ENCODE measurements at places on chromosomes 2 and 18.
A peak's percentile ranks its signal among the peaks of the same experiment; 100 is the strongest.

GRCh38 chr2:237471438-237472186, 15.4 kb upstream of the MLPH start:
- peaks cover 21% of the 10 kb centered on the region for H3K4me1 ChIP-seq
- no peaks in the 10 kb centered on the region for H3K36me3 ChIP-seq
- no peak overlapping the region for H3K27ac ChIP-seq
- H3K27me3 ChIP-seq, result peaks cover 7% of the 10 kb centered on the region

- DNase-seq, result no peak
- no peak overlapping the region for H3K4me3 ChIP-seq
- H3K36me3 ChIP-seq, result peaks cover 46% of the 10 kb centered on the region
- H3K27me3 ChIP-seq, result no peaks in the 10 kb centered on the region
- H3K27ac ChIP-seq, result no peak overlapping the region
Observed at GRCh38 chr2:10597956-10598355, 91.8 kb downstream of the NOL10 start.

DNA sequence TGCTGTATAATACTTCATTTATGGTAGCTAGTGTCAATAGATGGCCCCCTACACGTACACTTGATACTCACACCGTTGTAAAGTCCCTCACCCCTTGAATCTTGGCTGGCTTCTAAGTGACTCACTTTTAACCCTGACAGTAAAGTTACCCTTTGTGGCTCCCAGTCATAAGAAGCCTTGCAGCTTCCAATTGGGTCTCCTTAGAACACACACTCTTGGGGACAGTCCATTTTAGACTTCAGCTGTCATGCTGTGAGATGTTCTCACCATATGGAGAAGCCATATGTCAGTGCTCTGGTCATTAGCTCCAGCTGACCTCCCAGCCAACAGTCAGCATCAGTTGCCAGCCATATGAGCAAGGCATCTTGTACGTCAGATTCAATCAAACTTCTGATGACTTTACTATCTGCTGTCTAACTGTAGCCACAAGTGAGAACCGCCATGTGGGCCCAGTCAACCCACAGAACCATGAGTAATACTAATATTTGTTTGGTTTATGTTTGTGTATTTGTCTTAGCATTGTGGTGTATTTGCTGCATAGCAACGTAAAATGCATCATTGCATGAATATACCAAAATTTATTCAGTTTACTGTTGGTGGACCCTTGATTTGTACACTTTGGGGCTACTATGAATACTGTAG, 68.3 kb downstream of the PTPN4 start:
- H3K27me3 ChIP-seq, result no peaks in the 10 kb centered on the region
- H3K4me3 ChIP-seq, result no peak overlapping the region
- no peak overlapping the region for H3K27ac ChIP-seq
- DNase-seq, result peak; percentile 36
- H3K36me3 ChIP-seq, result peaks cover 22% of the 10 kb centered on the region

- no peak overlapping the region for H3K27ac ChIP-seq
- H3K27me3 ChIP-seq, result no peaks in the 10 kb centered on the region
- no peaks in the 10 kb centered on the region for H3K4me1 ChIP-seq
- DNase-seq, result no peak
- no peak overlapping the region for H3K4me3 ChIP-seq
Observed at GRCh38 chr2:132407784-132408183, 8.8 kb upstream of the GPR39 start.

DNA sequence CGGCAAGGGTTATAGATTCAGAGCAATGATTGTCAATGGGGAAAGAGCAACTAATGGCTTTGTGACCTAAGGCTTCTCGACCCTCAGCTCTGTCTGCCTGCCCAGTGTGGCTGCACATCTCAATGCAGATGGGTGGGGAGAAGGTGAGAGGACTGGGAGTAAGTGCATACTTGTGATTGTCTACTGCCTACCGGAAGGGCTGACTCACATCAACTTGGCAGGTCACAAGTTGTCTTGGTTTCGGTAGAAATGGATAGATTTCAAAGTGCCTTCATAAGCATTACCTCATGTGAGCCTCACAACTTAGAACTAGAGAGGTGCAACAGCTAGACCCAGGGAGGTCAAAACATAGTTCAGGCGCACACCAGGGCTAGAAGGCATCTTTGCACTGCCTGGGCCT, 29.4 kb downstream of the STAT1 start:
- no peaks in the 10 kb centered on the region for H3K27me3 ChIP-seq
- H3K4me3 ChIP-seq, result no peak overlapping the region
- H3K27ac ChIP-seq, result peak overlapping the region; percentile 83

GRCh38 chr2:138182937-138183312, 218.7 kb downstream of the HNMT start:
- H3K27ac ChIP-seq, result no peak overlapping the region
- no peaks in the 10 kb centered on the region for H3K27me3 ChIP-seq
- H3K4me1 ChIP-seq, result no peaks in the 10 kb centered on the region
- H3K36me3 ChIP-seq, result no peaks in the 10 kb centered on the region

DNA sequence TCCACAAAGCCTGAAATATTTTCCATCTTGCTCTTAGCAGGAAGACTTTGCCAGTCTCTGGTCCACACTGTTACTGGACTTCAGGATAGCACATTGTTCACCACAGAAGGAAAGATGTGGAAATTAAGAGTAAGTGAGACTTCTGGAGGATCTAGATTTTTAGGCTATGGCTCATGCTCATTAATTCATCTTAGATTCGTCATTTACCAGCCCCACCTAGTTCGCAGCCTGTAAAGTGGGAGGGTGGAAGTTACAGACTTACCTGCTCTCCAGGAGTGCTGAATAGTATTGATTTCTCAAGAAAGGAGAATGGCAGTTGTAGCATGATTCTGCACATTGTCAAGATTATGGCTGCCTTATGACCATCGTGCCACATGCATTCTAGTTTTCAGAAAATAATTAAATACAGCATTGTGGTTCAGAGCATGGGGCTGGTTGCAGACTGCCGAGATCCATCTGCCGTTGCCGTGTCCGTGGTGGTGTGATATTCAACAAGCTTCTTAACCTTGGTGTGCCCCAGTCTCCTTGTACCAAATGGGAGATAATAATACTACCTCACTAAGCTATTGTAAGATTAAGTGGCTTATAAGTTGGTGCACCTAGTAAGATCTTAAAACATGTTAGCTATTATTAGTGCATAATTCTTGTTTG, 56.8 kb downstream of the RNF144A start:
- H3K4me3 ChIP-seq, result no peak overlapping the region
- peaks cover 47% of the 10 kb centered on the region for H3K36me3 ChIP-seq
- H3K27me3 ChIP-seq, result no peaks in the 10 kb centered on the region

- H3K36me3 ChIP-seq, result no peaks in the 10 kb centered on the region
- no peaks in the 10 kb centered on the region for H3K4me1 ChIP-seq
- no peak for DNase-seq
- H3K27me3 ChIP-seq, result no peaks in the 10 kb centered on the region
- H3K27ac ChIP-seq, result no peak overlapping the region
Observed at GRCh38 chr18:62499263-62499650, 23.6 kb upstream of the ZCCHC2 start.
